ENCODE measurements at places on chromosomes 5 and 9. TPM values are rescaled to one million over a fixed set of nuclear protein-coding genes. Genes with fewer than 3 reads are reported as not detected.

GRCh38 chr9:72675586-72675985 is 154.2 kb downstream of the TMC1 start:
- no peak for DNase-seq

HDHD3 gene
- total RNA-seq = 33.9 TPM

CD274 gene
- 1.2 TPM for total RNA-seq

GABRA6 gene
- total RNA-seq = not detected

GRCh38 chr9:126546036-126546435 is 67.7 kb upstream of the LMX1B start:
- DNase-seq = no peak

DNA sequence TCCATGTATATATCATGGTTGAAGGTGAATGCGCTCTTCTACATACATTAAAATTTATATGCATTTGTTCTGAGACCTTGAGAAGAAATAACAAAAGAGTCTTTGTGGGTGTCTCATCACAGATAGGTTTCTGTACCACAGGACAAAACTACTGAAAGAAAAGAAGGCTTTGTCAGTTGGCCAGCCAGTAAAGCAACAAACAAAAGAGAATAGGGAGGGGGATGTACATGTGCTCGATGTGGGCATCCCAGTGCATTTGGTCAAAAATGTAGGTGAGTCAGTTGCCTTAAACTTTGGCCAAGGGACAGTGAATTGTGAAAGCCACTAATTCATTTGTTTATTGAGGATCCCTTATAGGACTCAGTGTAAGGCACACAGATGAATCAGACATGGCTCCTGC is 13.3 kb downstream of the RBM18 start:
- DNase-seq = no peak

DNA sequence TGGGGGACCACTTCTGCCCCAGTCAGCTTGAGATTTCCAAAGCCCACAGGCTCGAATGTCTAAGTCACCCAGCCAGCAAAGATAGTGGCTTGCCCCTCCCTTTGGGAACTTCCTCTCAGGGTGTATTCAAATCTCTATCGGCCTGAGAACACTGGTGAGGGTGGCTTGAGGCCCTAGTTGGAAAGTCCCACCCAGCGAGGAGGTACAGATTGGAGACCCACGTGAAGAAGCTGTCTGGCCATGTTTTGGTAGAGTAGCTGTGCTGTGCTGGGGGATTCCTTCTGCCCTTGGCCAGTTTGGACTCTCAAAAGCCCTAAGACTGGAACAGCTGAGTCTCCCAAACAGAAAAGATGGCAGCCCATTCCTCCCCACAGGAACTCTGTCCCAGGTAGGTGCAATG is 172.7 kb upstream of the RIOK2 start:
- no peak for DNase-seq

DNA sequence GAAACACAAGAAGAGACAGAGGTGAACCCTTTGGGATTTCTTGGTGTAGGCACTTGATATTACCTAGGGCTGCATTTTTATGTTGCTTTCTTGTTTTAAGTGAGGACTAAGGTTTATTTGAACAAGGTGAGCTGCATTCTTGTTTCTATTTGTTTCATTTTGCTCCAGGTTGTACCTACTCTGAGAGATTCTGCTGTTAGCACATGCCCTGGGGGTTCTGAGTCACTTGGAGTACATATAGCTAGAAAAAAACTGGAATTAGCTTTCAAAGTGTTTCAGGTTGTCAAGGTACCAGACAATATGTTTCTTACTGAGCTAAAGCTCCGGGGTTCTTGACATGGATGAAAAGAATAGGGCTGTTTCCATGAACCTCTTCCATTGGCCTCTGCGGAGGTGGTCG is 299.4 kb downstream of the ICE1 start:
- DNase-seq = no peak

- no peak for DNase-seq
These were observed 39.2 kb upstream of the RAB3C start for GRCh38 chr5:58543723-58544122.

DNA sequence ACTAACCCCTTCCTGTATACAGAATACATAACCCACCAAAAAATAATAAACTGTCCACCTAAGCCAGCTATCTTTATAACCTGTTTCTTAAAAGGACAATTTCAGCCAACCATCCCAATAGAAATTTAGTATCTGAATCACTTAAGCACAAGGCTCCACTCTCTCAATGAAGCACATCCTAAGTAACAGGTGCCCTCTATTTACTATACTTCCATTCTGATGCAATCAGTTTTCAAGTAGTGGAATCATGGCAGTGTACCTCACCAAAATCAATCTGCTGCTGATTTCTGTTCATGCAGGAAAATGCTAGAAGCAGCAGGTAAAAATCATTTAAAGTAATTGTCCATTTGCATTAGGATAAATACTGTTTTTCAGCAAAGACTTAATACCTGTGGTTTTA is 4.8 kb downstream of the MTX3 start:
- no peak for DNase-seq

GRCh38 chr9:85224301-85224700 is 517.5 kb downstream of the AGTPBP1 start:
- DNase-seq = no peak

DNA sequence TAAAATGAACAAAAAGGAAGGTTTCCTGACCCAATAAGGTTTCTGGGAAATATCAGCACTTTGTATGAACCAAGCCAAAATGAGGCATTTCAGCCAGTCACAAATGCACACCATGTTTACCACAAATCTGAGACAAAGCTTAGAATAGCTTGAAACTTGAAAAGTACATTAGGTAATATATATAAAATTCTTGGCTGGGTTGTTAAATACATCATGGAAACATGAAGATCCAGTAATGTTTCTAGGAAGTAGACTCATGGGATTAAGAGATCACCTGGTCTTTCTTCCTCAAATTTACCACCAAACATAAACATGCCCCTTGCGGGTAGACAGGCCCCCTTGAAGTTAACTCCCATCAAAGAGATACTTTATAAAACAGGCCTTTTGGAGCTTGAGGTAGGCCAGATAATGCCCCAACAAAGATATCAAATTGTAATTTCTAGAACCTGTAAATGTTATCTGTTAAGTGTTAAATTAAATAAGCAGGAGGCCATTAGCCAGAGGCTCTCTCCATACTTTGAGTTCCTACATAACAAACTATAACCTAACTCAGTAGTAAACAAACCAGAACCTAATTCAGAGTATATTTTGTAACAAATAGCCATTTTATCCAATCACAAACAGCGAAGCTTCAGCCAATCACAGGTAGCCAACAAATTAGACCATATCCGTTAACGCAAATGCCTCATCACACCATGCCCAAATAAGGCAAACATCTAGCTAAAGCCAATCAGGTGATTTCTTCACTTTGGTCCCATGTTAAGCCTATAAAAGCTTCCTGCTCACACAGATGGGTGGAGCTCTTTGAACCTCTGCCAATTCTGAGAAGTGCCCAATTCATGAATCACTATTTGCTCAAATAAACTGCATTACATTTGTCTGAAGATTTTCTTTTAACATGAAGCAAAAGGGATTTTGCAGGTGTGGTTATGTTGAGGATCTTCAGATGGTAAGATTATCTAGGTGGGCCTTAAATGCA is 127.9 kb upstream of the TARS1 start:
- DNase-seq = no peak

DIRAS2 gene
- total RNA-seq = 2.0 TPM

DNA sequence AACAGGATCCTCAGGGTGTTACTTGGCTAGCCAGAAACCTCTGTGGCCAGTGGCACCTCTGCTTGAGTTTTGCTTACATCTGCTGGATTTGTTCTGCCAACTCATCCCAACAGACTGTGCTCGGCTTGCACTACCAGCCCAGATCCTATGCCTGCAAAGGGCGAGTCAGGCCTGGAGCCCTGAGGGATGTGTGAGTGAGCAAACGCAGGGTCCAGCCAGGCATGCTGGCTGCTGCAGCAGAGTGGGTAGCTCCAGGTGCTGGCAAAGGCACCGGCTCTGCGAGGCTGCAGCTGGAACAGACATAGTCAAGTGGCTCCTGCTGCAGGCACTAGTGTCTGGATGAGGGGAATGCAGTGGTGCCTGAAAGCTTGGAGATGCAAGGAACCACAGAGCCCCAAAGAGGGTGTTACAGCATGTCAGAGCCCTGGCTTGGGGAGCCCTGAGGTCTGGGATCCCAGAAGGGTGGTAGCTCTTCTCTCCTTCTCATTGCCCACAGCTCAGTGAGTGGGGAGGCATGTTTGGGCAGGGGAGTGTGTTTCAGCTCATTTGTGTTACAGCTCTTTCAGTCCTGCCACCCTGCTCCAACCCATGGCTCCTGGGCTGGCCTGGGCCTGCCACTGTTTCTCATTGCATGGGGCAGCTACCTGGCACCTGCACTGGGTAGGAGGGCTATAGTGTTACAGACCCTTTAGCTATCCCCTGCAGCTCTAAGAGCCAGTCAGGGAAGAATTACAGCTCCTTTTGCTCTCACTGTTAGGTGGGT is 332.6 kb downstream of the TAF11L14 start:
- DNase-seq = no peak

LRRC19 gene
- total RNA-seq = 0.29 TPM
